Stimulated activated CD8-positive, alpha-beta memory T cell treated with anti-CD3 and anti-CD28 coated beads, Interleukin-7, amount 100 ng/mL, for 1 hour (primary cell): ENCODE measurements at places on chromosomes 3 and 15.

DNA sequence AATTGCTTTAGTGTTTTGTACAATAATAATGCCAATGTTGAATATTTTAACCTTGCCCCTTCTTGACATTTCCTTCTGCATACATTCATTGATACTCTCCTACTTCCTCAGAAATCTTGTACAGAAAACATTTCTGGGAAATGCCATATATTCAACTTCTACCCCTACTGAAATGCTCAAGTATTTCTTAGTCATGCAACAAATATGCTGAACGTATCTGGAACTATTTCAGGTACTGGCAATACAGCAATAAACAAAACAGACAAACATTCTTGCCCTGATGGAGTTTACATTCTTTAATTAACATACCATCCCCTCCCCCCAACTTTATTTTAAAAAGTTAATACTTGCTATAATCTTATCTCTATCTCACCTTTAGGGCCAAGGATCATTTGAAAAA lies 147.2 kb downstream of the STAG1 start:
- DNase-seq: no peak

DNA sequence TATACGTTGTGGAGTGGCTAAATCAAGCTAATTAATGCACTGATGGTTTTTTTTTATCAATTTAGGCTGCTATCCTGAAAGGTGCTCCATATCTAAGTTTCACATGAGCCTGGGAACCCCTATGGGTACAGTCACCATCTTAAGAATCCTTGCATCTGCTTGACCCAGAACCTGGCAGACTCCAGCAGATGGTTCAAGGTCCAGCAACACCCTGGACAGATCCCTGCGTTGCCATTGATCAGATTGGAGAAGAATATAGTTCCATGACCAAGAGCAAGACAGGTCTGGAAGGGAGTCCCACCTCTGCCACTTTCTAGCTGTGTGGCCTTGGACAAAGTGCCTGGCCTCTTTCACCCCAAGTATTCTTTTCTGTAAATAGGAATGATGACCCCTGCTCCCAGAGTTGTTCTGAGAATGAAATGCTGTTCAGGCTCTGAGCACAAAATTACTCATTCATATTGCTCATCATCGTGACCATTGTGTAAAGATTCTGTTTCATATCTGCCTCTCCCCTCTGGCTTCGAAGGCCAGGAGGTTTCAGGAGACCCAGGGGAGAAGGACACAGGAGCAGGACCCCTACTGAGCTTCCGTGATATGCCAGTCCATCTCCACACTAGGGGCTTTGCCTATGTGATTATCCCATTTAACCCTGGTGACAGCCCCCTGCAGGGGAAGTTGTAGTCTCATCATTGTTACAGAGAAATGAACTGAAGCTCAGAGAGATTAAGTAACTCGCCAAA lies 30.0 kb upstream of the TSEN2 start:
- no peak for DNase-seq

GRCh38 chr3:184565421-184566211 lies 4.0 kb downstream of the EPHB3 start:
- DNase-seq: no peak

DNA sequence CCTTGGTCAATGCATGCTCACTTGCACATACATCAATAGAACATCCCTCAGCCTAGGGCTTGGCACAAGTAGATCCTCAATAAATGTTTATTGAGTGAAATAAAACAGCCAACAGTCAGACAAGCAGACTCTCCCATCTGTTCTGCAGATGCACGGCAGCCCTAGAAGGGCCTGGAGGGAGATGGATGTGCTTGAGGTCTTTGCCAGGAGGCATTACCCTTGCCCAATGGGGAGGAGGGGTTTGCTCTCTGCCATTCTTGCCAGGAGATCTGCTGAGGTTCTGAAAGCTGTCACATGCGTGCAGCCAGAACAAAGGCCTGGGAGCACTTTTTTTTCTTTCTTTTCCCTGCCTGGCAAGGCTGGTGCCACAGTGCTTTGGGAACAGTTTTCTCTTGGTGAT lies 349.3 kb upstream of the THRB start:
- DNase-seq: no peak

- DNase-seq: no peak
These were observed 114.1 kb upstream of the DNAJC19 start for GRCh38 chr3:181103605-181104004.
